Caco-2 (cell line): ENCODE measurements at places on chromosomes 12 and 14. TPM values are rescaled to one million over a fixed set of nuclear protein-coding genes. Genes with fewer than 3 reads are reported as not detected.

Gene LYZ
- 16.8 and 16.9 TPM in 2 replicates for total RNA-seq

Gene ZNF641
- total RNA-seq: 13.2 and 14.7 TPM in 2 replicates

Gene CATSPERB
- 2.1 and 2.6 TPM in 2 replicates for total RNA-seq

Gene DPF3
- not detected in 2 replicates for total RNA-seq

Gene ZDHHC22
- not detected in 2 replicates for total RNA-seq

Gene NANOG
- total RNA-seq: not detected in 2 replicates

Gene TMEM179
- not detected in 2 replicates for total RNA-seq

Gene TEX52
- total RNA-seq: 0.34 TPM in 1 of 2 replicates, not detected in the other

Gene GLT1D1
- total RNA-seq: not detected in 2 replicates

Gene MAGOHB
- 134 and 137 TPM in 2 replicates for total RNA-seq

Gene MORN3
- 21.8 and 36.5 TPM in 2 replicates for total RNA-seq

DNA sequence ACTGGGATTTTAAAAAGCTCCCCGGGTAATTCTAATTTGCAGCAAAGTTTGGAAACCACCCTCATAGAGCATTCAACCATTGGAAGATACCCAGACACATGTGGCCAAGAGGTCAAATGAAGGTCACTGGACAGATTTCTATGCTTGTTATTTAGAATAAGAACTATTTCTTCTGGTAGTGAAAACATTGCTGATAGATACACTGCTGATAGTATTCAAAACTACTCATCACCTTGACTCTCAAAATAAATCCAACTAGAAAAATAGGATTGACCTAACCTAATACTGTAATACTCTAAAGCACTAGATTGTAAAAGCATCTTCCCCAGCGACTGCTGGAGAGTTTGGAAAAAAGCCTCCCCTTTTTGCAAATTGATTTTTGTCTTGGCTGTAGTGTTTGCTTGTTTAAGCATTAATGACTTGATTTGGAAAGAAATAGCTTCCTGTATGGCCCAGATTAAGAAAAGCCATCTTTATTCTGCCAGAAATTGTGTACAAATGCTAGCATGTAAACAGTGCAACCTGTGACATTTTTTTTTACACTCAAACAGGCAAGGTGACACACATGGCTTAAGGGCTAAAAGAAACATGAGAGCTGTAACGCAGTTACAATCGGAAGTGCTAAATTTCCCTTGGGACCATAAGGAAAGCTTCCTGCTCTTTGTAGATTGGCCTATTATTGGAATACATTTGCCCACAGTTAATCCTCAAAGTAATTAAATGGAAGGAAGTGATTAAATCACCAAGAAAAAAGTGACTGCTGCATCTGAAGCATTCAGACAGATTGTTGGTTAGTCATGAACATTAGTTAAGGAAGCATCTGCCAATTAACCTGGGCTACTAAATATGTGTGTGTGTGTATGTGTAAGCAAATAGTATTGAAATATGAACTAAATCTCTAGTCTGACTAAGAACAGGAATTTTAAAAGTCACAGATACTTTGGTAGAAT, 356.5 kb upstream of the ATP2B1 start:
- no peak for DNase-seq

- no peak for DNase-seq
Measured at GRCh38 chr12:123879101-123879500, 93.5 kb downstream of the CCDC92 start.

DNA sequence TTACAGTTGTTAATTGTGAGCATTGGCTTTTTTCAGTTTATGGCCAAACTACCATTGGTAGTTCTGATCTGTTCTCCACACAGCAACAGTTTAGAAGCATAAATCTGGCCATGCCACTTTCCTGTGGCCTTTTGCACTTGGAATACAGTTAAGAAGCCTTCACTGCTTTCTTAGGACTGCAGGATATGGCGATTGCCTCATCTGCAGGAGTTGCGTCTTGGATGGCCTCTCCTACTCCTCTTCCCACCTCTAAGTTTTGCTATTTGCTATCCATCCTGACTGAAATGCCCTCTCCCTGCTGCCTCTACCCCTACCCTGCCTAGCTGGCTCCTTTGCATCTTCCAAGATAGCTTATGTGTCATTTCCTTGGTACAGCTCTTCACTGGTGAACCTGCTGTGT, 12.8 kb upstream of the BMAL2 start:
- DNase-seq: no peak

GRCh38 chr12:9701380-9702154, 31.3 kb downstream of the CLECL1 start:
- no peak for DNase-seq

DNA sequence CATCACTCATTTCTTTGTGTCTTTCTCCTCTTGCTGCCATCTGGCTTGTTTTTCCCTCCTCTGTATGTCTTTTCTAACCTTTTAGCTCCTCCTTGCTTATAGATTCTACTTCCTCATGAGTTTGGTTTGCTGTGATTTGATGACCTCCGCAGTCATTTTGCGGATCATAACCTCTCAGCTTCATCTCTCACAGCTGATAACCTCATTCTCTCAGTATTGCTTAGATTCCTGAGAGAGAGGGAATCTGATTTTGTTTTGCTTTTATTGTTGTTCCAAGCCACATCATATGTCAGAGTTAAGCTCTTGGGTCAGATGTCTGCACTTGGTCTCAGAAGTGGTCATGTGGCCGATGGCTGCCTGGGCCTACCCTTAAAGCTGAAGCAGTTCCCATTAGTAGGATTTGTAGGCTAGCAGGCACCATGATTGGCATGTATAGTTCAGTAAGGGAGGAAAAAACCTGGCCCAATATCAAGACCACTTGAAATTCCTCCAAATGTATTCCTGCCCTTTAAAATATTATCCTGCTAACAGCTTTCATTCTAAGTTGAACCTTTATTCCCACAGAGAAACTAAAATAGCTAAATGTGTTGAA, 13.5 kb downstream of the ZNF664 start:
- DNase-seq: no peak

GRCh38 chr12:19306366-19306765, 132.9 kb upstream of the AEBP2 start:
- DNase-seq: no peak

GRCh38 chr14:61231810-61232209, 49.3 kb downstream of the TMEM30B start:
- DNase-seq: no peak

- DNase-seq: no peak
Measured at GRCh38 chr12:123787466-123787865, 25.4 kb downstream of the DNAH10 start.

GRCh38 chr12:12839873-12840579, 26.9 kb downstream of the DDX47 start:
- peak; percentile 33 for DNase-seq

DNA sequence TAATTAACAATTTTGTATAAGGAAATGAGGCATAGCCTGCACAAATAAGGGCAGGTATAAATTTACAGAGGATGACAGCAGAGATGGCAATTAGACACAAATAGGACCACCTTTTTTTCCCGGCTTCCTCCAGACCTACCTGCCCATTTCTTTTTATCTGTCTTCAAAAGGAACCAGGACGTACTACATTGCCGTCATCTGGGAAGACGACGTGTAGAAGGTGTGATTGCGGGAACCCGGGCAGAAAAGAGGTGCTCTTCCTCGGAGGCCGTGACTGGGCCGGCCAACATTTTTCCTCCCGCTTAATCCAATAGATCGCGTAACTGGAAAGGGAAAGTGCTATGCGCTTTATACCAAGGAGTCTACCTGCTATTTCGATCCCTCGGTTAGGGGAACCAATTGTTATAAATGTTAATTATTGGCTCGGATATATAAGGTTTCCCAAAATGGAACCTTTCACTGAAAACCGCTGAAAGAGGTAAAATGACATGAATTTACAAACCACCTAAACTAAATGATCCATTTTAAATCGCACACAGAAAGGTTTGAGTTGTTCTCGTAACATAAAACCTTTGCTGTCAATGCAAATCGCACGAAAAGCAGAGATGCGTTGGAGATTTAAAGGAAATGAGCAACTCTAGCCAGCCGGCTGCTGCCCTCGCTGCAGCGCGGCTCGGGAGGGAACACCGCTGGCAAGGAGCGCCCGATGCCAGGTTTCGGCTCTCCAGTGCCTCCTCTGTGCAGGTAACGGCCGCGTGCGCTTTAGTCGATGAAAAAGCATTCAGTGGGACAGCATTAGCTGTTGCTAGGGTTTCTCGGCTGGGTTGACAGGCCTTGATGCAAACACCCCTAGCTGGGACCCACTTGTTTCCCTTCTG, 2.8 kb upstream of the SIX1 start:
- no peak for DNase-seq

DNA sequence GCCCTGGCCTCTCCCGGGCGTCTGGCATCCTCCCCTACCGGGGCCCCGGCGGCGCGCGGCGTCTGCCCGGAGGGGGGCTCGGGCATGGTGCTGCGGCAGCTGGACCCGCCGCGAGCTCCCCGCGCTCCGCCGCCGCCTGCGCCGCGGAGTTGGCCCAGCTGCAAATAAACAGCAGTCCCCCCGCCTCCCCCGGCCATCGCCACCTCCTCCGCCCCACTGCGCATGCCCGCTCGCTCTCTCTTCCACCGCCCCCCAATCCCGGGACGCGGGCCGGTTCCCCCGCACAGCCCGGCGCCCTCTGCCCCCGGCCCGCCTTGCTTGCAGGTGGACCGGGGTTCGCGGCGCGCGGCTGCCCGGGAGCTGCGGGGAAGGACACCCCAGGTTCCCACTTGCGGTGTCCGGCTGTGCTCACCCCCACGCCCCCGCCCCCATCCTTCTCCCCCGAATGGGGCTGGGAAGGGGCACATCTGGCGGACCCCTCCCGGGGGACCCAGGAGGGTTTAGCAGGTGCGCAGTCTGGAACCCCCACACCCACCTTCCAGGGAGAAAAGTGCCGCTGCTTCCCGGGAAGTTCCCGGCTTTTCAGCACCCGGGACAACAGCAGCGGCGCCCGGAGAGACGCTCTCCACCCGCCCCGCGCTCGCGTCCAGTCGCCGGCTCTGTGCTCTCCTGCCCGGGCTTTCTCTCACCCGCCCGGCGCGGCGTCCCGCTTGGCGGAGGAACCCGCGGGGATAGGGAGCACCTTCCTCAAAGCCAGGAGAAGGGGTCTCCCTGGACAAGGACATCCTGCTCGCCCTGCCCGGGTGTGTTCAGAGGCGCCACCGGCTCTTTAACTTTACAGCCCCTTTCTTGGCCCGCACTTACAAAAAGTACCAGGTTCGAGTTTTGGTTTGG, at the start of gene TMTC1:
TMTC1 (minus strand) TSS at position 170 of the 894 bp plus-strand sequence. CDS start 191 bp downstream, outside the sequence.
- DNase-seq: no peak

- DNase-seq: peak; percentile 71
Measured at GRCh38 chr14:35534873-35535482, 1.0 kb downstream of the INSM2 start.

GRCh38 chr14:77375973-77376770, 722 bp downstream of the TMED8 start:
- DNase-seq: no peak

DNA sequence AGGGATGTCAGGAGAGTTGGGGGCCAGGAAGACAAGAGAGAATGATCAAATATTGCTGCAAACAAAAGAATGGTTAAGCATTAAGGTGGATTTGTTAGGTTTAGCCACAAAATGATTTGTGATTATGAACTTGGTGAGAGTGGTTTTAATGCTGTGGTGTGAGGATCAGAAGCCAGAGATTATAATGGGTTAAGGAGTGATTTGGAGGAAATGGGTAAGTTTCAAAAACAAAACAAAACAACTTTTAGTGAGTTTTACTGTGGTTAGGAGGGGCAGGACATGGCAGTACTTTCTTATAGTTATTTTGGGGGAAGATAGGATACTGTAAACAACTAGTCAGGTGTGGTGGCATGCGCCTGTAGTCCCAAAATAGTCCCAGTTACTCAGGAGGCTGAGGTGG, 24.0 kb downstream of the DIP2B start:
- no peak for DNase-seq

GRCh38 chr14:65846196-65846868, 433.8 kb downstream of the FUT8 start:
- no peak for DNase-seq

- DNase-seq: no peak
Measured at GRCh38 chr14:31827325-31827724, 249.8 kb upstream of the ARHGAP5 start.

DNA sequence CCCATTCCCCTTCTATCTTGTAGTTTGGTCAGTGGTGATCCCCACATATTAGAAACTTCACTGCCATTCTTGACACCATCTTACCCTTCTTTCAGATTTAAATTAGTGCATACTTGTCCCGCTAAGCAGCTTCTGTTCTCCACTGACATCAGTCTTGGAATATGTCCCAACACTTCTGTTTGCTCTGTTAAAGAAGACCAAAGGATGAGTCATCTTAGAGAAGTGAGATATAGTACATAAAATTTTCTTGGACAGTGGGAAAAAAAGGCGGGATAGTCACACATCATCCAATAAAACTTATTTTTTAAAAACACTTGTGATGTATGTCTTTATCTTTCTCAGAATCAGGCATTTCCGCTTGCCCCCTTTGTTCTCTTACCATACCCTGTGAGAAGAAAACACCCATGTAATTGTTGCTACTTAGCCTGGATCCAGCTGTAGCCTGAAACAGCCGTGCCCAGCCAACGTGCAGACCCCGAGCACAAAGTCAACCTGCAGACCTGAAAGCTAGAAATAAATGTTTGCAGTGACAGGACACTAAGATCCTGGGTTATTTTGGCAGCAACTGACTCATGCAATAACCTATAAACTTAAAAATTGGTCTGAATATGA, 100.1 kb upstream of the PDE3A start:
- no peak for DNase-seq

- DNase-seq: peak; percentile 56
Measured at GRCh38 chr12:57844709-57845477, 1.6 kb downstream of the CTDSP2 start.

DNA sequence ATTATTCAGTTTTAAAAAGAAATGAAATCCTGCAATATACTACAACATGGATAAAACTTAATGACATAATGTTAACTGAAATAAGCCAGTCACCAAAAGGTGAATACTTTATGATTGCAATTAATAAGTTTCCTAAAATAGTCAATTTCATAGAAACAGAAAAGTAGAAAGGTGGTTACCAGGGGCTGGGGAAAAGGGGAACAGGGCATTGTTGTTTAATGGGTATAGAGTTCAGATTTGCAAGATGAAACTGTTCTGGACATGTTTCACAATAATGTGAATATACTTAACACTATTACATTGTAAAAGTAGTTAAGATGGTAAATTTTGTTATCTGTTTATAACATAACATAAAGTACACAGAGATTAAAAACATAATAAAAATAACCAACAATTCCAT, 550.9 kb downstream of the CCER1 start:
- no peak for DNase-seq

GRCh38 chr14:60125918-60126317, 34.2 kb downstream of the PCNX4 start:
- DNase-seq: no peak

DNA sequence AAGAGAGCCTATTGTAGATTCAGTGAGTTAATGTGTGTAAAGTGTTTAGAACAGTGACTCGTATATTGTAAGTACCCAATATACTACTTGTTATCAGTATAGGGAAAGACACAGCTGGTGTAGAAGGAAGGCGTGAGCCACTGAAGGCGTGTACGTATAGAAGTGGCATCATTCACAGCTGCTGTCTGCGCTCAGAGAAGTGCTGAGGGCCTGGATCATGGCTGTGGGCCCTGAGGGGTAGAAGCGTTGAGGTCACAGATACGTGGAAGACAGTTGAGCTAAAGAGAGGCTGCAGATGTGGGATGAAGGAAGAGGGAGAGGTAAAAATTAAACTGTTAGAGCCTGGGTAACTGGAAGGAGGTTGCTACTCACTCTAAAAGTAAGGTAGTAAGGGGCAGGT, 5.9 kb downstream of the C12orf75 start:
- DNase-seq: no peak
